Activated CD4-positive, alpha-beta T cell treated with anti-CD3 and anti-CD28 coated beads, Interleukin-2, amount 10 ng/mL, durations not matched to agents 24 days and 14 days (primary cell): ENCODE measurements at places on chromosomes 13 and 19.

- no peak for DNase-seq
Observed at GRCh38 chr19:15021286-15022007, 27.8 kb upstream of the CASP14 start.

DNA sequence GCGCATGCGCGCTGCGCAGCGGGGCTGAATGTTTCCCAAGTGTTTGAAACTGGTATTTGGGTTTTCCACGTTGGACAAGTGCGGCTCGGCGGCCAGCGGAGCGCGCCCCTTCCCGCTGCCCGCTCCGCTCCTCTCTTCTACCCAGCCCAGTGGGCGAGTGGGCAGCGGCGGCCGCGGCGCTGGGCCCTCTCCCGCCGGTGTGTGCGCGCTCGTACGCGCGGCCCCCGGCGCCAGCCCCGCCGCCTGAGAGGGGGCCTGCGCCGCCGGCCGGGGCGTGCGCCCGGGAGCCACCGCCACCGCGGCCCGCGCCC is at the start of gene ING1:
TSS of gene ING1 (plus strand) at position 59 of the 311 bp plus-strand sequence. CDS start 450 bp downstream, outside the sequence.
- no peak for DNase-seq

- DNase-seq = no peak
Observed at GRCh38 chr13:106594980-106595379, 27.0 kb upstream of the ARGLU1 start.

- no peak for DNase-seq
Observed at GRCh38 chr13:61812286-61812685, 396.6 kb upstream of the PCDH20 start.

DNA sequence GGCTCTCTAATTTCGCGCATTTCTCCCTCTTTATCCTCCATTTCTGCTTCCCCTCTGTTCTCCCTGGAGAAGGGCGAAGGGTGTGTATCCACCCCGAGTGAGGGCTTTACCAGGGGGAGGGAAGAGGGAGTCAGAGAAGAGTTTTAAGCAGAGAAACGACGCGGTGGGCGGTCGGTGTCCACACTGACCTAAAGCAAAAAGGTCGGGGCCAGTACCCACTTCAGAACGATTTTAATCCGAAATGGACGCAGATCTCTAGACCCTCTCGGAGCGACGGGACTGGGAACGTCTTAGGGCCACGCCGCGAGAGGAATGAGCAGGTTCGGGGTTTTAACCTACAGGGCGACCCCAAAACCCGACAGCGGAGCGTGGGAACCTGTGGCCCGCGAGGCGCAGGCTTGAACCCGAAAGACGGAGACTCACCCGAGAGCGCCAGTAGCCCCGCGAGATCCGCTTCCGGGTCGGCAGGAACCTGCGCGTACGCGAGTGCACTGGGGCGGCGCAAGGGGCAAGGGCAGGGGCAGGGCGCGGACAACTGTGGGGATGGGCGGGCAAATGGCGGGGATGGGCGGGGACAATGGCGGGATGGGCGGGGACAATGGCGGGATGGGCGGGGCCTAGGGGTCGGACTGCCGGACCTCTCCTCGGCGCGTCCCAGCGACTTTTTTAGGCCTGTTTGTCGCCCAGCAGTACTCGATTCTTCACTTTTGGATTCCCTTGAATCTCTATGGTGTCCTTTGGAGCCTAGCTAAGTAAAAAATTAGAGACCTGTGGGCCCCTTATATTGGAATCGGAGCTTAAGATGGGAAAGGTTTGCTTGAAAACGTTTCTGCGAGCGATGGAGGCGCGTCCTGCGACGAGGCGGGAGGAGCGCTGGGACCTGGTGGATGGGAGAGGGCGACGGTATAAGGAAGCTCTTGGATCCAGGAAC is at the start of gene ZNF677:
TSS of gene ZNF677 (minus strand) at position 463 of the 931 bp plus-strand sequence. CDS start 3,323 bp downstream, outside the sequence.
- peak; percentile 87 for DNase-seq

- no peak for DNase-seq
Observed at GRCh38 chr19:6248844-6249243, 30.9 kb downstream of the MLLT1 start.

- DNase-seq = no peak
Observed at GRCh38 chr19:11566164-11566563, 7.1 kb upstream of the ELOF1 start.

GRCh38 chr19:19111967-19112580 is 26.2 kb downstream of the TMEM161A start:
- DNase-seq = no peak

GRCh38 chr19:18896421-18896841 is 473 bp upstream of the CERS1 start:
- DNase-seq = no peak

- no peak for DNase-seq
Observed at GRCh38 chr19:2722541-2723344, 1.6 kb upstream of the DIRAS1 start.

GRCh38 chr19:33231511-33231910 is 5.9 kb upstream of the SLC7A10 start:
- no peak for DNase-seq

GRCh38 chr13:35309706-35310105 is 166.8 kb downstream of the MAB21L1 start:
- no peak for DNase-seq

GRCh38 chr13:110289661-110290060 is 17.3 kb downstream of the COL4A1 start:
- no peak for DNase-seq

DNA sequence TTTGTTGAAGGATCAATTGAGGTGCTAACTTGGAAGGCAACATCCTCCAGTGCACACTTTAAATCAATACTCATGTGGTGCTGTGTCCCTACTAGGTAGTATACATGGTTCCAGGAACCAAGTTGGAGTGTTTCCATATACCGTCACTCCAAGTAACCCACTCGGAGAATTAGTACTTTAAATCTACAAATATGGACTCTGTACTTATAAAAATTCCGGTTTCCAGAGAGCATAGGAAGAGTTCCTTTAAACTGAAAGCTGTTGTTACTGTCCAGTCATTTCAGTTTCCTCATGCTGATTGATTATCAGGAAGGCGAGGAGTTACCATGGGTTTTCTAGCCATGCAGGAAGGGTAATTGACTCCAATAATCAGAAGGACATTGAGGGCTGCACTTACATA is 7.2 kb downstream of the CPB2 start:
- DNase-seq = no peak

DNA sequence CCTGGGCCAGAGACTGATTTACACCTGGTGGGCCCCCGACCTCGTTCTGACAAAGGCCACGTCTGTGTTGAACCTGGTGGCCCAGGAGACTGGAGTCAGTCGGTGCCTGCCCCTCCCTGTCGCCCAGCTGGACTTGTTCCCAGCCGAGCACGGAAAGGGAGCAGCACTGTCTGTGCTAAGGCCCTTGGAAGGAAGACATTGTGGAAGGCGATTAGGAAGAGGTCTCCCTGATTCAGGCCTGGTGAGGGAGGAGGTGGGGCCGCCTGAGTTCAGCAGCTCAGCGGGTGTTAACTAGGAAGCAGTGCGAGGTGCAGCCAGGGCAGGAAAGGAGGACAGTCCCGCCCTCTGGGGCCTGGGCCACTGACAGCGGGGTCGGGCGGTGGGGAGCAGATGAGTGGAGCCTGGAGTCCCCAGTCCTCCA is 64.7 kb downstream of the GPR12 start:
- no peak for DNase-seq

GRCh38 chr13:101903890-101904289 is 451.4 kb downstream of the ITGBL1 start:
- no peak for DNase-seq

GRCh38 chr19:43651758-43652545 is 12.3 kb upstream of the CADM4 start:
- DNase-seq = peak; percentile 83

- no peak for DNase-seq
Observed at GRCh38 chr19:39970425-39970674, 615 bp upstream of the PSMC4 start.

- DNase-seq = no peak
Observed at GRCh38 chr13:75224053-75224742, 257.8 kb downstream of the TBC1D4 start.

GRCh38 chr19:46303691-46304397 is 7.0 kb downstream of the HIF3A start:
- DNase-seq = no peak

- no peak for DNase-seq
Observed at GRCh38 chr13:100811024-100811865, 136.7 kb upstream of the TMTC4 start.

DNA sequence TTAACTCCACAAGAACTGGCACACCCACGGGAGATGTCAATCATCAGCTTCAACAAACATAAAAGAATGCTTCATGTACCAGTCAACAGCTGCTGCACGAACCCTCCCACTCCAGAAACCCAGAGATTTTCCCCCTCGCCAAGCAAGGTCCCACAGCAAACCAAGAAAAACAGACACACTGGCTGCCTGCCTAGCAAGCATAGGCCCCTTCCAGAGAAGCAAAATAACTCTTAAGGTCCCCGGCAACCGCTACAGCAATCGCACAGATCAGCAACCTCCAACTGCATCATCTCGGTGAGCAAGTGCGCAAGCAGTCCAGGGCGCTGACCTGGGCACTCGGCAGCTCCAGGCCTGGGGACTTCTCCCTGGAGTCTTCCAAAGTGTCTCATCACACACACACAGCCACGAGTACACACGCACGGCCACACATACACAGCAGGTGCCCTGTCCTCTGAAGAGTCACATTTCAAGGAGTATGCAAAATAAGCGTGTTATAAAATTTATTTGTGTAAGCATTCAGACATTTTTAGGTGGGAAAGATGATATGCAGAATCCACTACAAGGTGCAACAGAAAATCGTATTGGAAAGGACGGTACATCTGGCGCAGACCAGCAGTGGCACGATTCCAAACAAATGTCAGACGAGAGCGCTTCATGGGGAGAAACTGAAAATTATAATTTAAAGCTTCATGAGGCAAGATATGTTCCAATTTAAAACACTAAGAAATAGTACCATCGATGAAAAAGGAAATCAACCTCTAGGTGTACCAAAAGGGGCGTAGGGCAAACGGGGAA is 125.0 kb downstream of the STK24 start:
- no peak for DNase-seq

DNA sequence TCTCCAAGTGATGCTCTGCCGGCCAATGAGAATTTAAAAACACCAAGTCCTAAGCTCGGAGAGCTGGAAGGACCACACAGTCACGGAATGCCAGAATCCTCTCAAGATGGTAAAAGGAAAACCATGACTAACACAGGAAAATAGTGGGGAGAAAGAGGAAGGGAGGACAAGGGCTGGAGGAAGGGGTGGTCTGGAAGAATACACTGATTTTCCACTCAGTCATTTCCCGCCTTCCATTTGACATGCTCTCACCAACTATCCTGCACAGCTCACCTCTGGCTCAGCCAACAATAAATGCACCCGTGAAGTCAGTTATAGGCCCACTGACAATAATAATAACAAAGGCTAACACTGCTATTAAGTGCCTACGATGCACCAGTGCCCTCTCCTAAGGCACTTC is 31.5 kb downstream of the SLC7A1 start:
- no peak for DNase-seq

GRCh38 chr13:111413407-111414187 is 93.2 kb downstream of the TEX29 start:
- DNase-seq = no peak

DNA sequence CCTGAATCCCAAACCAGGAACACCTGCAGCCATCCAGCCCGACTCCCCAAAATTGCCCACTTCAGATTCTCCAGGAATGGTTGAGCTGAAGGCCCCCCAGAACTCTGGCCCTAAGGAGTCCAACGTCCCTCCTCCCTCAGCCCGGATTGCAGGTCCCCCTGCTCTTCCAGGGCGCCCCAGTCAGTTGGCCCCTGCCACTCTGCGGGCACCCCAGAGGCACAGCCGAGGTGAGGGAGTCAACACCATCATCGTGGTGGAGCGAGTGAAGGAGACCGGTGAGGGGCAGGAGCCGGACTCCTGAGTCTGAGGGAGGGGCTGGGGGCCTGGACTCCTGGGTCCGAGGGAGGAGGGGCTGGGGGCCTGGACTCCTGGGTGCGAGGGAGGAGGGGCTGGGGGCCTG is 2.2 kb downstream of the GFY start:
- no peak for DNase-seq

DNA sequence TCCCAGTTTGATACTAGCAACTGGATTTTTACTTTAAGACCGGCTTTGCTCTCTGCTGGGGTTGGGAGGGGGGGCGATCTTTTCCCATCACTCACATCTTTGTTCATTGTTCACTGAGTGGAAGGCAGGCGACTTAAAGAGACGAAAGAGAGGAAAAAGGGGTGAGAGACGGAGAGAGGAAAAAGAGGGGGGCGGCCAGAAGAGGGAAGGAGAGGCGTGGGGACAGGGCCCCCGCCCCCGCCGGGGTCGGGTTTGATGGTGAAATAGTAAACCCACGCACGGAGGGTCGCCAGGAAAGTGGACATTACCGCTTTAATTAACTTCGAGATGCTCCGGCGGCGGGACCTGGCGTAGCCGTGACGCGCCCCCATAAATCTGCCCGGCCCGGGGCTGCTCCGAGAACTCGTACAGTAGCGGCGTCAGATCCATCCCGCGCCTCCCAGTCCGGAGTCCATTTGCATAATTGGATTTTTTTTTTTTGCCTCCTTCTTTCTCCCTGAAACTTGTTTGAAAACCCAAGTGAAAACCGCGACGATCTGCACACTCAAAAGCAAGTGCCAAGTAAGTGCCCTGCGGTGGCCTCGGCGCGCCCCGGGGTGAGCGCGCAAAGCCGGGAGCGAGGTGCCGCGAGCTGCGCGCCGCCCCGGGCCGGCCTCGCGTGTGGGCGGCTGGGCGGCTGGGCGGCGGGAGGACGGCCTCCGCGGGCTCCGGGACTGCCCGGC is 143.9 kb upstream of the ZNF536 start:
- no peak for DNase-seq

DNA sequence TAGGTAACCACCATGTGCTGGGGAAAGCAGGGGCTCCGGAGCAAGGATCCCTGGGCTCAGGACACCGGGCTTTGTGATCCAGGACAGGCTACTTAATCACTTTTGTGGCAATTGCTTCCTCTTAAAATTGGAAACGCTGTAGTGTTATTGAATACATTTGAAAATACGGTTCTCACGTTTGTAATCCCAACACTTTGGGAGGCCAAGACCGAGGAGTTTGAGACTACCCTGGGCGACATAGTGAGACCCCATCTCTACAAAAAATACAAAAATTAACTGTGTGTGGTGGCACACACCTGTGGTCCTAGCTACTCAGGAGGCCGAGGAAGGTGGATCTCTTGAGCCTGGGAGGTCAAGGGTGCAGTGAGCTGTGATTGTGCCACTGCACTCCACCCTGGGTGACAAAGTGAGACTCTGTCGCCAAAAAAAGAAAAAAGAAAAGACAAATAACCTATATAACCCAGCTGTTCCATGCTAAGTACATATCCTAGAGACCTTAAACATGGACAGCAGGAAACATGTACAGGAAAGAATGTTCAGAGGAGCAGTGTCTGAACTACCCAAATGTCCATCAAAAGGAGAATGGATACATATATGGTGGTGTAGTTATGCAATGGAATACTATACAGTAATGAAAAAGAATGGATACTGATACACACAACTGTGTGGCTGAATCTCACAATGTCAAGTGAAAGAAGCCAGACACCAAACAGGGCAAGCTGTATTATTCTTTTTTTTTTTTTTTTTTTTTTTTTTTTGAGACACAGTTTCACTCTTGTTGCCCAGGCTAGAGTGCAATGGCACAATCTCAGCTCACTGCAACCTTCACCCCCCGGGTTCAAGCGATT is 622 bp upstream of the PRODH2 start:
- DNase-seq = no peak

GRCh38 chr19:33032218-33032781 is 32.4 kb downstream of the RHPN2 start:
- no peak for DNase-seq
